Muscle of leg (tissue), 16 donors: ENCODE measurements at places on chromosomes 16 and 17. TPM values are rescaled to one million over a fixed set of nuclear protein-coding genes. Genes with fewer than 3 reads are reported as not detected.
A peak's percentile ranks its signal among the peaks of the same experiment; 100 is the strongest.

The CTRL gene
- polyA plus RNA-seq = 2.3 TPM

DNA sequence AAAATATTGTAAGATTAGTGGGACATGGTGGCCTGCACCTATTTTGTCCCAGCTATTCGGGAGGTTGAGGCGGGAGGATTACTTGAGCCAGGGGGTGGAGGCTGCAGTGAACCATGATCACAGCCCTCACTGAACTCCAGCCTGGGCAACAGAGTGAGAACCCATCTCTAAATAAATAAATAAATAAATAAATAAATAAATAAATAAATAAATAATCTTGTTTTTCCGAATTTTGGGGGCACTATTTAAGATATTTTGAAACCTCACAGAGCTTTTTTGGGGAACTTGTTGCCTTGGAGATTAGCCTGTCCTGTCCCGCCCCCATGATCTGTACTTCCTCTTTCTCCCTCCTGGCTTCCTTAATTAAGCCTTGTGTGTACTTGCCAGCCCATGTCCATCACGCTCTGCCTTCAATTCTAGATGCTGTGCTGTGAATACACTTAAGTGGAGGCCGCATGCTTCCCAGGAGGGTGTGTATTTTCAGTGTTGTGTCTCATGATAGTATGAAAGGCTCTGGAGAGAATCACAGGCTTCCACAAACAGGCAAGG is 4.4 kb downstream of the LGALS9 start:
- DNase-seq = peak; percentile 63

DNA sequence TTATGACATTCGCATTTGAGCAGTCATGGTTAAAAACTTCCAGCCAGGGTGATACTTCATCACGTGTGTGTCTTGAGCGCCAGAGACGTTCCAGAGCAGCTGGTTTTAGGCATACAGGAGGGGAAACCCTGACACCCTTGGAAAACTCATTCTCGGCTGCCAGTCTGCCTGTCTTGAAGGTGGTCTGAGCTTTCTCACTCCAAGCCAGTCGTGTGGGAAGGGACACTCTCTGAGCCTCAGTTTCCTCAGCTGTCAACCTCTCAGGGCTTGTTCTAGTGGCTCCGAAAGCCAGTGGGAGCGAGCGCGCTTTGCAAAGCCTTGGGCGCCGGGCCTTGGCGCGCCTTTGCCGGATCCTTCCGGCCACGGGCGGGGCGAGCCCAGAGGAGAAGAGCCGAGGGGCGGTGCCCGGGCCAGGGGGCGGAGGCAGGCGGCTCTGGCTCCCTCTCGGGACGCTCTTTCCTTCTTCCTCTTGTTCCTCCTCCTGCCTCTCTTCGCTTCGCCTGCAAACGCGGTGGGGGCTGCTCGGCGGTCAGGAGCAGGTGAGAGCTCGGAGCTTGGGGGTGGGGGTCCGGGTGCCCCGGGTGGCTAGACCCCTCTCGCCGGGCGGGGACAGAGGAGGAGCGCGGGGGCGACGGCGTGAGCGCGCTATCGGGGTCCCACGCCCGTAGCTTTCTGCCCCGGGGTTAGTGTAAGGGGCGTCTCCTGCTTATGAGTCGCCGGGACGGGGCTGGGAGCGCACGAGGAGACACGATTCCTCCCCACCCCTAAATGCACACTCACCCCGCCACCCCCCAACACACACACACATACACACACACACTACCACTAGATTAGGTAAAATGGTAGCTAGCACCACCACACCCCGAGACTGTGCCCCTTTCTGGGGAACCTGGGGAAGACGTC is at the start of gene LDAF1:
Gene LDAF1, plus strand, starts transcription at position 467 of the 903 bp plus-strand sequence. CDS start 2,509 bp downstream, outside the sequence.
- DNase-seq = peak; percentile 91

The AGRP gene
- not detected for polyA plus RNA-seq

The ERBB2 gene
- polyA plus RNA-seq = 126 TPM

DNA sequence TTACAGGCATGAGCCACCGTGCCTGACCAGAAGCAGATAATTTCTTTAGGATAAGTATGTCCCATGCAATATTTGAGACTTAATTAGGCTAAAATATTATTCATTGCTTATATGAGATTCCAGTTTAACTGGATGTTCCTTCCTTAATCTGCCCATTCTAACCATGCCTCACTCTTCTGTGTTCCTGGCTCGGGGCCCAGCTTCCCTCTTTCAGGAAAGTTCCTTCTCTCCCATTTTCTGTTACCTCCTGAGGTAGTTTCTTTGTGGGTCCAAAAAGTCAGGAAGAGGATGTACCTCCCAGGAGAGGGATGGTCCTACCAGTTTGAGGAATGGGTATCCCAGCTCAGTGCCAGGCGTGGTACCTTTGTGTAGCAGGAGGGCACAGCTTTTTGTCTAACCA is 23.3 kb downstream of the UNK start:
- DNase-seq = no peak

GRCh38 chr16:58196898-58197313 is 1.0 kb downstream of the CSNK2A2 start:
- peak; percentile 7 for DNase-seq

DNA sequence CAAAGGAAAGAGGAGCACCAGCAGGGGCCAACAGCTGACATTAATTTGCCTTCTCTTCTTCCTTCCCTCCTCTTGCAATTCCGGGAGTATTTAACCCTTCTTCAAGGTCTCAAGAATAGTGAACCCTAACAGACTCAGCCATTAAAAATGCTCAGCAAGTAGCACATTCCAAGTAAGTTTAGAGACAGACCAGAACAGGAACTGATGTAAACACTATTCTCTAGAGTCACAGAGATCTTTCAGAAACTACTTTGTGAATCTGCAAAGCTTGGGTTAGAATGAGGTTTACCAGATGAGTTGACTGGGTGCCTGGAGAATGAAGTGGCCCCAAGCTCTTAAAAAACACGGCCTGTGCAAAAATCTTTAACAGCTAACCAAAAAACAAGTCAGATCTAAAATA is 50.9 kb downstream of the TEX2 start:
- DNase-seq = no peak
